ENCODE measurements at places on chromosomes 2 and 18.
A peak's percentile ranks its signal among the peaks of the same experiment; 100 is the strongest.

GRCh38 chr2:1055014-1055595 is 104.5 kb downstream of the SNTG2 start:
- DNase-seq, result no peak

GRCh38 chr2:216404010-216404618 is 8.2 kb upstream of the SMARCAL1 start:
- DNase-seq, result peak; percentile 22

- no peak for DNase-seq
These were observed 166.1 kb downstream of the CLIP4 start for GRCh38 chr2:29281086-29281915.

DNA sequence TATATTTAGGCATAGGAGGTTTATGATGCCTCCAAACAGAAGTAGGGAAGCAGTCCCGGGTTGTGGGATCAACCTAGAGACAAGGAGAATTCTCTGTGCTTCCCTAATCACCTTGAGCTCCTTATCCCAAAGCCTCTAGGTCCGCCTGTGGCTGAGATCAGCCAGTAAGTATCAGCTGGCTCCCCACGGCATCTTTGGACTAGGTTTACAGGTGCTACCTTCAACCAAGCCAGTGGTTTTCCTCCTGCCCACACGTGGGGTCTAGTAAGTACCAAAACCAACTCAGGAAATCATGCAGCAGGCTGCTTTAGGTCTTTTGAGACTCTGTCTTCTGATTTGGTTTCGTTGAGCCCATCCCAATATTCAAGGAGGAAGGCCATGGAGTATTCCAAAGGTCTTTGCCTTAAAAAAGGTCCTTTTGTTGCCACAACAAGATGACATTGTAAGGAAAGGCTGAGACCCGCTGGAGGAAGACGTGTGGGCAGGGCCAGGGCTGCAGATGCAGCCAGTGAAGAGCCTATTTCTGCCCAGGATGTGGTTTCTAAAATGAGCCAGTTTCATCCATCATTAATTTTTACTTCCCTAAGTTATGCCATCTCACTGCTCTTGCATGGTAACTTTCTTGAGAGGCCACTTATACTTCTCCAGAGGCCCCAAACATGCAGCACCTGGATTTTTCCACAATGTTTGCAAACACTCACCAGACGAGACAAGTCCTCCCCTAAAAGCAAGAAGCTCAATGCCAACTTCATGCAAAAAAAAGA is 248.7 kb downstream of the RNF152 start:
- DNase-seq, result no peak

GRCh38 chr2:168180914-168181313 is 66.5 kb downstream of the STK39 start:
- no peak for DNase-seq

DNA sequence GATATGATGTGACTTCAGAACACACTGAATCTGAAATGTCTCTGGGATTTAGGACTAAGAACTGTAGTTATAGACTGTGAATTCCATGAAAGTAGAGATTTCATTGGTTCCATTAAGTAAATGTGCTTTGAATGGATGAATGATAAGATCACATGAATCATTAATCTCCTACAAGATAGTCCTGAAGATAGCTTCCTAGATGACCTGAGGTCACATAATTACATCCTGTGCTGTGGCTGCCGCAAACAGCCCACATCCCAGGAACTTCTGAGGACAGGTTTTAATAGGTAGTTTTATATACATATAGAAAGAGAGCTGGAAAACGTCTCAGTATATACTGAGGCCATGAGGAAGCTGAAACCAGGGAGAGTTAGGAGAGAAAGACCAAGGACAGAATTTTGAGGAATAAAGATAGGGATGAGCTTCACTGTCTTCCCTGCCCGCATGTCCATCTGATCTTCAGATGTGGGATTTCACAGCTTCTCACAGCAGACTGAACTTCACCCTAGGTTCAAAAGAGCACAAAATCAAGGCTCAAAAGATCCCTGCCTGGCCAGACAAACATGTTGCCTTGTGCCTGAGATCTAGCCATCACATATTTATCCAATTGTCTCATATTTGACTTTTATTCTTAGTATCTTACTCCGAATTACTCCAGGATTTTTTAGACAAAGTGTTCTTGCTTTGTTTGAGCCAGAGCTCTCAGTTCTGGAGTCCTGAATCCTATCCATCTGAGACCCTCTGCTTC is 188.2 kb downstream of the IRS1 start:
- DNase-seq, result no peak

GRCh38 chr2:191638079-191638801 is 39.7 kb upstream of the NABP1 start:
- no peak for DNase-seq

GRCh38 chr2:122884889-122885288 is 1129.4 kb downstream of the TSN start:
- DNase-seq, result no peak

DNA sequence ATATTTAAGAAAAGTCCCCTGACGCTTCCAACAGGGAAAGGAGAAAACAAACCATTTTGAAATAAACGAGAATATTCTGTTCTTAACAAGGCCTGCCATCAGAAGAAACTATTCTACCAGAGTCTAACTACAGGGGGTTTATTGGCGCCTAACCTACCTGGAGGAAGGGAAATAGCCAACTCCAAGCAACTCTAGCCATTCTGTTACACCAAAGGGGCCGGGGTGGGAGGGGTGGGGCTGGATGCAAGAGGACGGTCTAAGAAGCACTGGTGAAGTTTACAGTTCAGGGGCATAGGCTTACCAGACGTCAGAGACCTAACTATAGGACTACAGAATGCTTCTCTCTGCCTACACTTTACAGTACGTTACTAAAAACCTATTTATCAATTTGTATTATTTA is 60.5 kb upstream of the GALNT5 start:
- DNase-seq, result no peak

- no peak for DNase-seq
These were observed 5.6 kb upstream of the NTSR2 start for GRCh38 chr2:11675423-11676112.

DNA sequence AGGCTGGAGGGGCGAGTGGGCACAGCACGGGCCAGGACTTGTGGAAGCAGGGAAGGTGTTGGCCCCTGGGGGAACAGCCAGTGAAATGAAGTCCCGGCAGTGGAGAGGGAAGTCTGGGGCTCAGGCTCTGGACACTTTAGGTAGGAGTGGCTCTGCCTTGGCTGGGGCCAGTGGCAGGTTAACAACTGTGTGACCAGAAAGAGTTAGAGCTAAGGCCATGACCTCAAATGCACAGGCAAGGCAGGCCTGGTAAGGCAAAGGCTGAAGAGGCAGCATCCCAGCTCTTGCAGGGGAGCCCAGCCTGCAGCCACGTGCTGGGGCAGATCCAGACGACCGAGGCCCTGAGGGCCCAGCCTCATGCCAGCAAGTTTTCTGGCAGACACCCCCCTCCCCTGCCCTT is 21.5 kb downstream of the PCARE start:
- no peak for DNase-seq

DNA sequence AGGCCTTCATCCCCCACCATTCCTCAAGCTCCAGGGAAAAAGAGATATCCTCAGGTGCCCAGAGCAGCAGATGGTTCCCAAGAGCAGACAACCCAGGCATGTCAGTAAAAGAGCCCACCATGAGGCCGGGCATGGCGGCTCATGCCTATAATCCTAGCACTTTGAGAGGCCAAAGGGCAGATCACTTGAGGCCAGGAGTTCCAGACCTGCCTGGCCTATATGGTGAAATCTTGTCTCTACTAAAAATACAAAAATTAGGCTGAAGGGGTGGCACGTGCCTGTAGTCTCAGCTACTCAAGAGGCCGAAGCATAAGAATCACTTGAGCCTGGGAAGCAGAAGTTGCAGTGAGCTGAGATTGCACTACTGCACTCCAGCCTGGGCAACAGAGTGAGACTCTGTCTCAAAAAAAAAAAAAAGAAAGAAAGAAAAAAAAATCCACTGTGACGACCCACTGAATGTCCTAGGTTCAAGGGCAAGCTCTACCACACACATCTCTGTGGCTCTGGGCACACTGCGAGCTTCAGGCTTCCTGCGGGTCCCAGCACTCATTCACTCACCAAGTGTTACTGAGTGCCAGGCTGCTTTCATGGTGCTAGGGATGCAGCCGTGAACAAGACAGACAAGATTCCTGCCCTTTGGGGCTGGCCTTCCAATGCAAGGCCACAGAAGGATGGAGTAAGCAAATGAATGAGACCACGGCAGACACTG is 6.5 kb upstream of the DUSP2 start:
- no peak for DNase-seq

GRCh38 chr2:69223759-69224511 is 163.1 kb downstream of the GFPT1 start:
- DNase-seq, result no peak

DNA sequence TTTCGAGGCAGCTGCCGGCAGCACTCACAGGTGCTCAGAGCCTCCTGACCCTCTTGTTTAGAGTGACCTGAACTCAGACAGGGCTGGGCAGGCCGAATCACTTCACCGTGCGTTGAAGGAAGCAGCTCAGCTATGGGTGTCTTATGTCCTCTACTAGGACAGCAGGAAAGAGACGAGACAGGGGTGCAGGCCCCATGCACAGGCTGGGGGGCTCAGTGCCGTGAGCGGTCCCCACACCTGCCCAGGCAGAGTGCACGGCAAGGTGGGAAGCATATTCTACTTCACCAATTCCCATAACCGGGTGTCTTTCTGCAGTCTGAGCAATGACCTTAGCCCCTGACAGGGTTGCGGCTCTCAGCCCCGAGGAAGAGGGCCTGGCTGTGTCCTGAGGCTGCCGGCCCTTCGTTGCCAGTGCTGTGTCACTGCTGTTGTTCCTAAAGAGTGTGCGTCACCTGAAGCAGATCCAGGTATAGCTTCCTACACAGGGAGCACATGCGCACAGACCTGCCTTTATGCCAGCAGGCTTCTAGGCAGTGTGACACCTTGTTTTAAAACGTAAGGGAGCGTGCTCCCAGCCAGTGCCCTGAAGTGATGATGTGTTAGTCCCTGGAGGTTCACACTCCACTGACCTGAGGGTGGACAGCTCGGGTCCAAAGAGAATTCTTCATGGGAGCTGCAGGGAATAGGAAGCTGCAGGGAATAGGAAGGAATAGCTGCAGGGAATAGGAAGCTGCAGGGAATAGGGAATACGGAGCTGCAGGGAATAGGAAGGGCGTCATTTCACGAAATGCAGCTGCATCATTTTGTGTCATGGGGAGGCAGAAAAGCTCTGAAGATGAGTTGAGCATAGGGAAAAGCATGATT is 207.9 kb upstream of the SALL3 start:
- no peak for DNase-seq

DNA sequence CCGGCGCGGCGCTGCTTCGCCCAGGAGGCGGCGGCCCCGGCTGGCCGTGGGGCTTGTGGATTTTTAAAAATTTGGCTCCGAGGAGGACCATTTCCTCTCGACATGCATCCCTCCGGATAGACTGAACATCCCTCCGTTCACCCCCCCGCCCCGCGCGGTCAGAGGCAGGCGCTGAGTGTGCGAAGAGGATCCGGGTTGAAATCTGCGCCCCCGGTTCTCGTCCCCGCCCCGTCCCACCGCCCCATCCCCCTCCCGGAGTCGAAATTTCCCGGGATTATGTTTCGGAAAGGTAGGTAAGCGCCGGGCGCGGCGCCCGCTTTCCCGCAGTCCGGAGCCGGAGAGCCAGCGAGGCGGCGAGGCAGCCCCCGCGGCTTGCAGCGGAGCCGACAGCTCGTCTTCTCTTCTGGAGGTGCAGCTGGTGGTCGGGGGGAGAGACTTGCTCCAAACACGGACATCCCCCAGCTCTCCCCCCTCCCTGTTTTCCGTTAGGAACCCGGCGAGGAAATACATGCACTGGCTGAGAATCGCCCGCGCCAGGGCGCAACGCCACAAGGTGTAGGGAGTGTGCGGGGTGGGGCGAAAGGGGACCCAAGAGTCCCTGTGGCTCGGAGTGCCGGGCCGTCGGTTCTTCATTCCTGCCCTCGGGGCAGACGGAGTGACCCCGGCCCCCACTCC is at the start of gene PRKCE:
TSS of gene PRKCE (plus strand) at position 261 of the 675 bp plus-strand sequence.
- DNase-seq, result peak; percentile 36

DNA sequence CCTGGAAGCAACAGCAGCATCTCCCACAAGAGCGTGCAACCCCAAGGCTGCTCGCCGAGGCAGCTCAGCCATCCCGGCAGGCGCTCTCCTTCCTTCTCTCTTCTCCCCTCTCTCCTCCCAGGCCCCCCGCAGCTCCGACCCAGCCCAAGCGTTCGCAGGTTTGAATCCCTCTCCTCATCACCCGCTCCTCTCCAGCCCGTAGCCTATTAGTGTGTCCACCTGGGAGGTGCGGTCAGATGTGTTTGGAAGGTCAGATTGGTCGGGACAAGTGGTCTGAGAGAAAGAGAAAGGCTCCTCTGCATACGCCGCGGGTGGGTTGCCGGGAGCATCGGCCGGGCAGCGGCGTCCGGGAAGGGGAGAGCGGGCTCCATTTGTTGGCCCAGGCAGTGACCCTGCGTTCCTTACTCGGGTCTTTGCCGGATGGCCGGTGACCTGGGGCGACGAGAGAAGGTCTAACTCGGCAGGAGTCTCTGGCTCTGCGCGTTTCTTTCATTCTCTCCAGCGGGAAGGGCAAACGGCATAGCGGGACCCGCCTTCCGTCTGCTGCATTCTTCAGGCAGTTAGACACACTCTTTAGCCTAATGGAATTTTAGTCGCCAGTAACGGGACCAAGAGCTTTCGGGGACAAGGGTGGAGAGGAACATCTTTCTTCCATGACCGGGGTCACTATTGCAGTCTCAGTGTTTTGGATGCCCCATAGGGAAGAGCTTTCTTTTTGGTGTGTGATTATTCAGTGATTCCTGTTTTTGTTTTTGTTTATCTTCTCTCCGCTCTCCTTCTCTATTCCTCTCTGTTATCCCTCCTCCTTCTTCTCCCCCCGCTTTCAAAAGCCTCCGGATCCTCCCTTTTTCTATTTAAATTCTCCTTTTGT is 1.1 kb upstream of the TMEFF2 start:
- no peak for DNase-seq

- DNase-seq, result no peak
These were observed 104.2 kb downstream of the LRP2 start for GRCh38 chr2:169258045-169258601.

DNA sequence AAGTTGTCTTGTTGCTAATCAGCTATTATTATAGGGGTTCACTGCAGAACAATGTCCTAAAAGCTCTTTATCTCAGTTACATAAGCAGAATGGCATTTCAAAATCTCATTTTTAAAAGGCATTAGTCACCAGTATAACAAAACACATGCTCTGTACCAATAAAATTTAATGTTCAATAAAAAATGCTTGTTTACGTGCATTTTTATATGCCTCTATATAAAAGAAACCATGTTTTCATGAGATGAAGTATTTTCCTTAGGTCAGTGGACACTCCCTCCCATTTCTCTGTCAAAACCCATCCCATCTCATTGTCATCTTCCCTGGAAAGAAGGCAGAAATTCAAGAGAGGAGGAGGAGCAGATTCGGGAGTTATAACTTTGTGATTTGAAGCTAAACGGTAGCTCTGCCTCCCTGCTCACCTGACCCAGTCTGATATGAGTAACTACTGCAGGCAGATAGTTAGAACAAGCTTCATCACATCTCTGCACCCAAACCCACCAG is 231.9 kb upstream of the SIX2 start:
- no peak for DNase-seq

DNA sequence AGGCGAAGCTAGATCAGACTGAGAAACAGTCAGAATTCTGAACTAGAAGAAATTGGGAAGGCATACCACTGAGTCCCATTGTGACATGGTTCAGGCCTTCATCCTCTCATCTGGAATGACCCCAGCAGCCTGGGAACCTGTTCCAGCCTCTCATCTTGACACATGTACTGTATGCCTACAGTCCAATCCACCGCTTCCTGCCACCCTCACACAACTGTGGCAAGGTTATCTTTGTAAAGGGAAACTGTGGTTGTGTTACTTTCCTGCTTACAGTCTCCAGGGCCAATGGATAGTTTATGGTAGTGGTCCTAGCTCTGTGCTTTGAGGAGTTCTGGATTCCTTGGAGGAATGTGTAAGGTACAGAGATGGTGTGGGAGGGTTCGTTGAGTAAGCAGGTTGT is 296.9 kb upstream of the TRIB2 start:
- no peak for DNase-seq
